ENCODE measurements at places on chromosomes 2 and 18.
A peak's percentile ranks its signal among the peaks of the same experiment; 100 is the strongest.

DNA sequence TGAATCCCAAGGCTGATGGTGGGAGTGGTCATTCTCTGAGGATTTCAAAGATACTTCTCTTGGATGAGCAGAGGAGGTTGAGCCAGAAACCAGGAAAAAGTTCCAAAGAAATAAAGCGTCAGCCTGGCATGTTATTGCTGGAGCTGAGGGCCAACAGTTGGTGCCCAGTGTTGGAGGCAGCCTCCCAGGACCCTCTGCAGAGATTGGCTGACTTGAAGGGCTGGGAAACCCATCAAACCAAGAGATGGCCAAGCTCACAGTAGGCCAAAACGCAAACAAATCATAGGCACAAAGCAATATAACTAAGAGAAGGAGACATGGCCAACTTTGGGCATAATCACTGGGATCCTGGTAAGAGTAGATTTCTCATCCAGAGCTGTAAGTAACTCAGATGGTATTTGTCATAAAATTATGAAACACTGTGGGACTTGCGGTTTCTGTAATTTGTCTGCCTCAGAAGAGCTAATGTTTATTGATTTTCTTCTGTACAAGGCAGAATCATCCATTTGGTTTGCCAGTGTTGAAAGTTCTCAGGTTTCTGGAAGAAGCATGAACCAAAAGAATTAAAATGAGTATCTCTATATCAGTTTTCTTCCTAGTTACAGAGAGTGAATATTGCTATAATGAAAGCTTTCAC is 108.3 kb downstream of the ATL2 start:
- peak; percentile 66 for DNase-seq

- no peak for DNase-seq
These were observed 15.3 kb downstream of the CAPN10 start for GRCh38 chr2:240601831-240602160.

DNA sequence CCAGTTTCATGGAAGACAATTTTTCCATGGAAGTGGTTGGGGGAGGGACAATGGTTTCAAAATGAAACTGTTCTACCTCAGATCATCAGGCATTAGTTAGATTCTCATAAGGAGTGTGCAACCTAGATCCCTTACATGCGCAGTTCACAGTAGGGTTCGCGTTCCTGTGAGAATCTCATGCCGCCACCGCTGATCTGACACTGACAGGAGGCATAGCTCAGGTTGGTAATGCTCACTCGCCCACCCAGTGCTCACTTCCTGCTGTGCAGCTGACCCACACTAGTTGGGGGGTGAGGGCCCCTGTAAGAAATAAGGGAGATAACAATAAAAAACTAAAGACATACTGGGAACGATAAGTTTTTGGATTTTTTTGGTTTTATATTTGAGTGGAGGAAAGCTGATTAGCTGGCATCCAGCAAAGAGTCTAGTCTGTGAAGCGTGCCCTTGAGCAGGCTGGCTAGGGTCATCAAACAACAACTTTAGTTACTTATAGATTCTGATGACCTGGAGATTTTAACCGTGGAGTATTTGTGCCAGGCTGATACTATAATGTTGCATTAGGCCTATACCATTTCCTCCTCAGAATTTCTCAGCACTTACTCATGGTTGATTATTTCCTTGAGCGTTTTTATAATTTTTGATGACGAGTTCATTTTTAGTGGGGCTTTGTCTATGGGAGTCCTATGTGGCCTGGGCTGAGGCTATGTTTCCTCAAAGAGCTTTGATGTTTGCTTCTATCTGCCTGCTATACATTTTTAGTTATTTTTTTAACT is 6.3 kb upstream of the MCFD2 start:
- DNase-seq, result no peak

GRCh38 chr2:43399515-43400264 is 173.3 kb upstream of the ZFP36L2 start:
- DNase-seq, result peak; percentile 60

DNA sequence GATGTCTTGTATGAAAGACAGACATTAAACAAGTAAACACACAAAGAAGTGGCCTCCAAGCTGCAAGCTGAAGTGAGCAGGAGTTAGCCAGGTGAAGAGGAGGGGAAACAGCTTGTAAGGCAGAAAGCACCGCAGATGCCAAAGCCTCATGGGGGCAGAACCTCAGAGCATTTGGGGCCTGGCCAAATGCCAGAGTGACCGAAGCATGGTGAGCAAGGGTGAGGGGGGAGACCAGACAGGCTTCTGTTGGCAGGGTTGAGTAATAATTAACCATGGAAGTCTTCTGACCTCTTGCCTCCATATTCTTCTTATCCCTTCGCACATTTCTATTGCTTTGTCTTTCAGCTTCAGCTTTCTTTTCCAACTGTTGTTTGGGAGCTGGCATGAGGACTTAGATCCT is 5.6 kb downstream of the QPCT start:
- DNase-seq, result no peak

DNA sequence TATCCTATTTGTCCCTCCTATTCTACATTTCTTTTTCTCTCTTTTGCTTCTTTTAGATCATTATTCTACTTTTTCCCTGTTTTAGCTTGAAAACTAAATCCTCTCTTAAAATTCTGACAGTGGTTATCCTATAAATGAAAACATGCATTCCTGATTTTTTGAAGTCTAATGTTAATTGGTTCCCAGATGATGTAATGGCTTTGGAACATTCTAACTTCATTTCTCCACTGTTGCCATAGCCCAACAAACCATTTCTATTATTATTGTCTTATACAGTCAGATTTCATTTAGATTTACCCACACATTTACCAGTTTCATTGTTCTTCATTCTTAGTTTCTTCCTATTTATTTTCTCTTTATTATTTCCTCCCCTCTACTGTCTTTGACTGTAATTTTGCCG is 36.5 kb downstream of the SIGLEC15 start:
- DNase-seq, result no peak

DNA sequence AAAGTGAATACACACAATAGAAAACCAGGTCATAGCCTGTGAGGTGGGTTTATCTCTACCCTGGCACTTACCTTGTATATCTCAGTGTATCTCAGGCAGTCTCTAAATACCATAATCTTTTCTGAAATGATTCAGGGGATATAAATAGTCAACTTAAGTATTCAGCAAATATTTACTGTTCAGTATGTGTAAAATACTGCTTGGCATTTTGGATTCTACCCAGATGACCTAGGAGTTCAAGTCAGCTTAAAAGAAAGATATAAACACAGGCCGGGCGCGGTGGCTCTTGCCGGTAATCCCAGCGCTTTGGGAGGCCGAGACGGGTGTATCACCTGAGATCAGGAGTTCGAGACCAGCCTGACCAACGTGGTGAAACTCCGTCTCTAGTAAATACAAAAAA is 23.8 kb downstream of the GRHL1 start:
- no peak for DNase-seq

DNA sequence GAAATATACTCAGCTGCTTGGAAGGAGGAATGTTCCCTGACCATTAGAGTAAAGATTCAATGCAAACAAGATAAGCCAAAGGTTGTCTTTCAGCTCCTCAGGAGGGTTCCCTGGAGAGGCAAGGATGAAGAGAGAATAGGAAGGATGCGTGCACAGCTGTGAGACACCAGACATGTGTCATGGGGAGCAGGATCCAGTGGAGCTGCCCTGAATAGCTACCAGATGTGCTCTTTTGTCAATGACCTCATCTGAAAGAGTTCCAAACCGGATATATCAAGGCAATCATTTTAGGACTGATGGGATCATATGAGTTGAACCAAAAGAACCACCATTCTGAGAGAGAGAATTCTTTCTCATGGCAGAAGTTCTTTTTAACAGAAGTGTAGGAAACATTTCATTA is 490.6 kb downstream of the IRS1 start:
- DNase-seq, result peak; percentile 64

- DNase-seq, result no peak
These were observed 57.4 kb downstream of the CCBE1 start for GRCh38 chr18:59639821-59640220.

GRCh38 chr2:86185517-86186212 is 9.6 kb downstream of the IMMT start:
- DNase-seq, result no peak

GRCh38 chr2:224922142-224922727 is 120.0 kb downstream of the DOCK10 start:
- DNase-seq, result no peak

GRCh38 chr2:159855557-159856061 is 57.6 kb upstream of the CD302 start:
- no peak for DNase-seq

- no peak for DNase-seq
These were observed 7.9 kb downstream of the IMPA2 start for GRCh38 chr18:11989174-11989573.

GRCh38 chr2:66565291-66565690 is 130.4 kb downstream of the MEIS1 start:
- peak; percentile 11 for DNase-seq

DNA sequence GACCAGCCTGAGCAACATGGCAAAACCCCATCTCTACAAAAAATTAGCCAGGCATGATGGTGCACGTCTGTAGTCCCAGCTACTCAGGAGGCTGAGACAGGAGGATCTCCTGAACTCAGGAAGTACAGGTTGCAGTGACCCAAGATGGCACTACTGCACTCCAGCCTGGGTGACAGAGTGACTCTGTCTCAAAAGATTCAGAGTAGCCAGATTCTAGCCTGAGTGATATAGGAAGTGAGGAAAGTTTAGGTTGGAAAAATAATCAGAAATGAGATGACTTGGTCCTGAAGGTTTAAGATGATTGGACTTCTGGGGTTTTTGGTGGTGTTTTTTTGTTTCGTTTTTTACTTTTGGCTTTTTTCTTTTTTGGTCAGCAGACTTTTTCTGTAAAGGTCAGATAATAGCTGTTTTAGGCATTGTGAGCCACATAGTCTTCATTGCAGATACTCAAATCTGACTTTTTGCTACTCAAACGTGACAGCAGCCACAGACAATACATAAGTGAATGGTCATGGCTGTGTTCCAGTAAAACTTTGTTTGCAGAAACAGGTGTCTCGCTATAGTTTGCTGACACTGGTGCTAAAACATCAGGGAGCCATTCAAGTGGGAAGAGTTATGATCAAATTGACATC is 104.1 kb upstream of the UBXN4 start:
- DNase-seq, result no peak

- no peak for DNase-seq
These were observed 148.1 kb downstream of the GALNT14 start for GRCh38 chr2:30990176-30990575.

- no peak for DNase-seq
These were observed 154.7 kb upstream of the RMP24 start for GRCh38 chr18:35817604-35818352.

DNA sequence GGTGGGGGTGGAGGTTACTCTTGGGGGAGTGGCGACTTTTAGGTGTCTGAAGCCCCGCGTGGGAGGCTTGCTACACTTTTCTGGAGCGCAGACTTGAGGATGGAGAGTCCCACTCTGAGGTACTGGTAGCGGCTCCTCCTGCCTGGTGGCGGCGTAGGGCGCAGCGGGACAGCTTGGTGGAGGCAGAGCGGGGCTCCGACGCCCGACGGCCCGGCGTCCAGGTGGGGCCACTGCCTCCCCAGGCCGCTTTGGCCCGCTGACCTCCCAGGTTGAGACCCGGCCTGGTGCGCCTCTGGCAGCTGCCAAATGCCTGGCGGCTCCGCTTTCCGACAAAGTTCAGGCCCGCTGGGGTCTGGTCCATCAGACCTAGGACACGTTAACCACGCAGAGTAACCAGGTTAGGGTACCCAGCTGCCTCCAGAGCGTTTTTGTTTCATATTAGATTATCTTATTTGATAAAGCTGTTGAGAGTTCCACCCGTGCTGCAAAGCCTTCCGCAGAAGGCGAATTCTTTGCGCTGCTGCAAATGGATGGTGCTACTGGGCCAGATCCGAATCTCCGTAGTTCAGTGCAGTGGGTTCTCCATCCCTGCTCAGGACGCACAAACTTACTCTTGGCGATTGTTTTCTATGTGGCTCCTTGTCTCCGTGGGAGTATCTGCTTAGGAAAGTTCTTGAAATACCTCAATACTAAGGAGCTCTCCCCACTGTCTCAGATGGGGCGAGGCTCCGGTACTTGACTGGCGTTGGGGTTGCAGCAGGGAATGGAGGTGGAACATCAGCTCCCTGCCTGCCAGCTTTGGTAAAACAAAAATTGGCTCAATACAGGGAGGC is 405.9 kb downstream of the XIRP2 start:
- peak; percentile 21 for DNase-seq

DNA sequence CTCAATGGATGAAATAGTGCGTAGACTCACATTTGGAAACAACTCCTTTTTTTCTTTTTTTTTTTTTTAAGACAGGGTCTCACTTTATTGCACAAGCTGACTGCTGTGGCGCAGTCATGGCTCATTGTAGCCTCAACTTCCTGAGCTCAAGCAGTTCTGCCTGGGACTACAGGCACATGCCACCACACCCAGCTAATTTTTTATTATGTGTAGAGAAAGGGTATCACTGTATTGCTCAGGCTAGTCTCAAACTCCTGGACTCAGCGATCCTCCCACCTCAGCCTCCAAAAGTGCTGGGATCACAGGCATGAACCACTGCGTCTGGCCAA is 17.4 kb downstream of the HAT1 start:
- no peak for DNase-seq

- DNase-seq, result no peak
These were observed 107.1 kb downstream of the PIEZO2 start for GRCh38 chr18:11042247-11042646.

- no peak for DNase-seq
These were observed 751.8 kb downstream of the TSN start for GRCh38 chr2:122507261-122507660.

GRCh38 chr2:25294573-25295462 is 46.9 kb downstream of the DNMT3A start:
- DNase-seq, result no peak

GRCh38 chr2:50754514-50754913 is 277.4 kb downstream of the NRXN1 start:
- no peak for DNase-seq

- DNase-seq, result no peak
These were observed 420.9 kb upstream of the POU3F3 start for GRCh38 chr2:104432991-104433390.

- DNase-seq, result no peak
These were observed 45.6 kb downstream of the GPC1 start for GRCh38 chr2:240480834-240481623.

GRCh38 chr2:98608962-98609604 is 694 bp downstream of the UNC50 start:
- DNase-seq, result peak; percentile 64

- no peak for DNase-seq
These were observed 1175.1 kb upstream of the ACVR2A start for GRCh38 chr2:146669735-146670134.

GRCh38 chr2:215626812-215627281 is 191.0 kb upstream of the FN1 start:
- no peak for DNase-seq

DNA sequence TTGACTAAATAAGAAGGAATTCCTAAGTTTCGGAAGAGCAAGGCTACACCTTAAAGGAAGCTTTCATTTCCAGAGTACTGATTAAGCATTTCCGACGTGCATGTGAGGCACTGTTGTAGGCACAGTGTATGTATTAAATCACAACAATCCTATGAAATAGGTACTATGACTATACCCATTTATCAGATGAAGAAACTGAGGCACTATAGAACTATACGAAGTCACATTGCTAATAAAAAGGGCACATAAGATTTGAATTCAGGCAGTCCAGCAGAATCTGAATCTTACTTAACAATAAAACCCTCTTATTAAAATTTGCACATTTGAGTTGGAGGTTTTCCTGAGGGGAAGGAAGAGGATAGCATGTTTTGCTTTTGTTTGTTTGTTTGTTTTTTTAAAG is 243.5 kb upstream of the FANCL start:
- DNase-seq, result no peak

GRCh38 chr2:3314626-3315025 is 63.0 kb downstream of the EIPR1 start:
- DNase-seq, result no peak
